ENCODE measurements at places on chromosomes 13 and 19.

- DNase-seq, result no peak
Measured at GRCh38 chr19:24099829-24100228, 12.8 kb downstream of the ZNF254 start.

DNA sequence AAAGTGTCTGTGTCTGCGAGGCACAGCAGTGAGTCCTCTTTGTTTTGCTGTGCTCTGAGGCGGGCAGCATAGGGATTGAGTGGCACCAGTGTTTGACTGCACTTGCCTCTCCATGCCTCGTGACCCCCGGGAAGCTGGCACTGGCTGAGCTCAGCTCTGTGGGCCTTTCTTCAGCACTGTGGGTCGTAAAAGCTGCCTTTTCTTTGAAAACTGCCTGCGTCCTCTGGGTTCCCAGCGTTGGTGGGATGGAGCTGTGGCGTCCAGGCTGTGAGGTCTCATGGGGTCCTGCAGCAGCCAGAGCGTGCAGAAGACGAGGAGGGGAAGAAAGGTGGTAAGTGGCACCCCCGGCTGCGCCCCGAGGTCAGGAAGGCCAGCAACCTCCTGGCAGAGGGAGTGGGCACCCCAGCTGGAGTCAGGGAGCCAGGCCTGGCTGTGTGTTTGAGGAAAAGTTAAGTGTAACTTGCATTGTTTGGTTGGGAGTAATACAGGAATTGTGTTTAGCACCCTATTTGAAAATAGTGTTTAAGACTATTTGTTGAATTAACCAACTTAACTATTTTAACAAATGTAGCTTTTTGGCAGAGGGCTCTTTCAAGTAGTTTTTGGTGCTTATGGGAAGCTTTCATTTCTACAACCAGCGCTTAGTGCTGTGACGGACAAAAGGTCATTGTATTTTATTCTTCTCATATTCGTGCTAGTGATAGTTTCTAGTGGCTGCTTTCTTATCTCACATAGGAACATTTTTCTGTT, 79.3 kb upstream of the TEX29 start:
- DNase-seq, result no peak

- DNase-seq, result peak; percentile 26
Measured at GRCh38 chr13:27151798-27152599, 19.6 kb downstream of the USP12 start.

DNA sequence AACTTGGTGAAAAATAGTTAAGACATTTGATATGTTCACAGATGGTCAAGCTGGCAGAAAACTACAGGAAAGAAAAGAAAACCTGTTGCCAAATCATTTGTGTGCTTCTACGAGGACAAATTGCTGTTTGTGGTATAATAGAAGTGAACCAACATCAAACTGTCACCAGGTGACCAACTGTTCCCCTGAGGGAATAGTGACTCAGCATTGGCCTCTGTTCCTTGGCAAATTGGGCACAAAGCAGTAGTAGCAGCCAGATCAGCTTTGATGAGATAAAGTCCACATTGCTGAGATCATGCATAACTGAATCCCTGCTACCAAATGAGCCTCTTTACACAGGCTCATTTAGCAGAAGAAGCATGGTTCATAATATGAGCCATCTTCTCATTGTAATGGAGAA, 103.5 kb downstream of the POSTN start:
- DNase-seq, result no peak

GRCh38 chr13:50450279-50450678, 393.2 kb downstream of the DLEU7 start:
- no peak for DNase-seq

DNA sequence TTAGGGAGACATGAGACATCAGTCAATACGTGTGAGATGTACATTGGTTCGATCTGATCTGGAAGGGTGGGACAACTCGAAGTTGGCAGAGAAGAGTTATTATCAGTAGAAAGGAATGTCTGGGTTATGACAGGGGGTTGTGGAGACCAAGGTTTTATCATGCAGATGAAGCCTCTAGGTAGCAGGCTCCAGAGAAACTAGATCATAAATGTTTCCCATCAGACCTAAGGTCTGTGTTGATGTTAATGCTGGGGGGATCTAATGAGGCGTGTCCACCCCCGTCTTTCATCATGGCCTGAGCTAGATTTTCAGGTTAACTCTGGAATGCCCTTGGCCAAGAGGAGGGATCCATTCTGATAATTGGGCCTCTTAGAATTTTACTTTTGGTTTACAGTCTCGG, 187.0 kb upstream of the KL start:
- no peak for DNase-seq

GRCh38 chr19:35528218-35529038, at the start of gene SBSN:
TSS of gene SBSN (minus strand) at chr19:35528311. CDS start at chr19:35528281, 30 bp downstream.
- DNase-seq, result no peak

DNA sequence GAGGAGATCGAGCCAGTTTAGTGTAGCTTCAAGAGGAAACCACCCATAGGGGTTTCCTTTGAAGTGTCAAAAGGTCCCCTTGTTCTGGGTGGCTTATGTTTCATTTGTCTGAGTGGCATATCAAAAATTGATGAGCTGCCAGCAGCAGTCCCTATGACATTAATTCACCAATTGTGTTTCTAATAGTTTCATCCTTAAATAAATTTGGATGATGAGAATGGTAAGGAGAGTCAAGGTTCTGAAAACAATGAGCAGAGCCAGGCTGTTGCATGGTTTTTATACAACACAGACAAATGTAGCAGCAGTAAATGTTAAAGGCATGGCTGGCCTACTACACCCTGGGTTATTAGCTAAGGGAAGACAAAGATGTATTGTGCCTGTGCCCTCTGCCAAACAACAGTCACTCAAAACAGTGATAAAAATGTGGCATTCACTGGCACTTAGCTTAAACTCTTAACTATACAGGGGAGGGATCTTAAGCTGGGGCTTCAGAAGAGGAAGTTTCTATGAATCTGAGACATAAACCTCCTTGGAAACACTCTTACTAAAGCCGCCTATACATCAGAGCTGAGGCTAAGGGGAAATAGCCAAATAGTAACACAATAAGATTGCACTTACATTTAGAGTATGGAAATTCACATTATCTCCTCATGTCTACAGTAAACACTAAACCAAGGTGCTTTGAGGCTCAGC, 200.5 kb downstream of the POU4F1 start:
- DNase-seq, result no peak

- DNase-seq, result no peak
Measured at GRCh38 chr13:44110091-44110621, 230.5 kb downstream of the LACC1 start.

DNA sequence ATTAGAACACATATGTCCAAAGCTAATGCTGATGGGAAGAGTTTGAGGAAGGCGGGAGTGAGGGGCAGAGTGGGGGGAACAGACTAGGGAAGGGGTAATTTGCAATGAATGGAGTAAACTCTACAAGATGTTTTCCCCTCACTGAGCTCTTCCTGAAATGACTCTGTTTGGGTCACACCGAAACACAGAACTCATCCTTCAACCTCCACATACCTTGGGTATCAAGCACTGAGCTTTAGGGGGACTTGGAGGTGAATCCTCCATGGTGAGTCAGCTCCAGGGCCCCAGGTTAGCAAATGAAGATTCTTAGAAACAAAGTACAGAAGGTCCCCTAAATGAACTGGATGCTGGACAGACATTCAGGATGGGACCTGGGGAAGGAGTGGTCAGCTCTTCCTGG, 1.3 kb upstream of the SIGLEC10 start:
- DNase-seq, result no peak

GRCh38 chr19:48646001-48646721, at the start of gene CA11:
TSS of gene CA11 (minus strand) at chr19:48646187. CDS start at chr19:48645632, 555 bp downstream.
- DNase-seq, result peak; percentile 92

GRCh38 chr13:101490406-101491015, 38.0 kb downstream of the ITGBL1 start:
- DNase-seq, result no peak

DNA sequence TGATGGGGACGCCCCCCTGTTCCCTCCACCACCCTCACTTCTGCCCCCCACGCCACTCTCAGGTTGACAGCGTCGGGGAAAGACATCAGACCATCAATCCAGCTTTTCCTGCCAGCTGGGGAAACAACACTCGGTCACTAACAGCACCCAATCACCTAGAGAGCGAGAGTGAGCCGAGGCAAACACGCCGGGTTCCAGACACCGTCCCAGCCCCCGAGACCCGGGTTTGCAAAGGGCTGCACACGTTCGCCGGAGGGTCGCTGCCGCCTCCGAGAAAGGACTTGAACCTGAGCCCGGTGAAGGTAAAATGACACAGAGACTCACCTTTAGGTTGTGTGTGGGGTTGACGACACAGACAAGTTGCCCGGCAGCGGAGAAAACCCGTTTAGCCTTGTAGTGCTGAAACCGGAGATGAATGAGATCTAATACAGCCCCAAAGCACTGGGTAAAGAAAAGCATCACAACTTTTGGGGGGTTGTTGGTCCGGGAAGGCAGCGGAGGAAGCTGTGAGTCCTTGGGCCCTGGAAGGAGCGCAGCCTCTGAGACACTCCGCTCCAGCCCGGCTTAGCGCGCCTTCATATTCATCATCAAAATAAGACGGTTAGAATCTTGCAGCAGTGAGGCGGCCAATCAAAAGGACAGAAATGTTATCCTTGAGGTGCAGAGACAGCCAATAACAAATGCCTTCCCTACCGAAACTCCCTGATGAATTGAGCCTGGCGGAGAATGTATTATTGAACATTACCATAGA, at the start of gene SIAH3:
Gene SIAH3 (minus strand): TSS at position 583 of the 751 bp plus-strand sequence. CDS start 124 bp downstream, at position 459.
- peak; percentile 19 for DNase-seq

DNA sequence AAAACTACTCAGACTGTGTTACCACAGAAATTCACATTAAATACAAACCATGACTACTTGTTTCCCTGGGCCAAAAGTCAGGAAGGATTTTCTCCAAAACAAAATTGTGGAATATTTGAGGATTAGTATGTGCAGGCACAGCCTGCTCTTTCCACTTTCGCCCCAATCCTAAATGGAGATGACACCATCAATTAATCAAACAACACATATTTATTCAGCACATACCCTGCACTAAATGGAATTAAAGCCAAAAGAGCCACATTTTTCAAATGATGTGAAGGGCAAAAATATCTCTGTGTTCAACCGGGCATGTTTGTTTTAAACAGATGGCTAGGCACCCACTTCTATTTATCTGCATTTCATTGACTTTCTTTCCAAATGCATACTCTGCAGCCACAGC, 523.1 kb downstream of the DCT start:
- DNase-seq, result no peak

GRCh38 chr19:46944123-46944748, 75.4 kb upstream of the NPAS1 start:
- no peak for DNase-seq

DNA sequence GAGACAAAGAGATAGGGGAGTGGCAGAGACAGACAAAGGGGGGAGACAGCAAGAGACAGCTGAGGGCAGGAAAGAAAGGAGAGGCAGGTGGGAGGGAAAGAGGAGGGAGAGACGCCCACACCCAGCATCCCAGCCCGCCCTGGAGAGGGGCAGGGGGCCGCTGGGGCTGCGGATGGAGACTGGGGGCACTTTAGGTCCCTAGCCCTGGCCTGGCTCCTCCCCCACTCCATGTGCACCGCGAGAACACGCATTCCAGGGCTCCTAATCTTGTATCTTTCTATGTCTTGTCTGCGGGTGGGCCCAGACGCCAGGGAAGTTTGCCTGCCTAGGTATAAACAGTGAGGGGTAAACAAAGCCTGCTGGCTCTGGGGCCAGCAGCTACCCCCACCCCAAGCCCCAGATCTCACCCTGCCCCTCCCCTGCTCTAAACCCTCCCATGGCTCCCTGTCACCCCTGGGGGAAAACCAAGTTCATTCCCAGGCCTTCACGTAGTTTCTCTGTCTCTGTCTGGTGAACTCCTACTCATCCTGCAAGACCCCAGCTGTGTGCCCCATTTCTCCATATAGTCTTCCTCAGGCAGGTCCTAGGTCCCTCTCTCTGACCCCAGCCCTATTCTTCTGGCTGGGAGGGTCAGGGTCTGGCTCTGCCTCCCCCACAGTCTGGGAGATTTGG, 5.7 kb downstream of the TLE5 start:
- no peak for DNase-seq

DNA sequence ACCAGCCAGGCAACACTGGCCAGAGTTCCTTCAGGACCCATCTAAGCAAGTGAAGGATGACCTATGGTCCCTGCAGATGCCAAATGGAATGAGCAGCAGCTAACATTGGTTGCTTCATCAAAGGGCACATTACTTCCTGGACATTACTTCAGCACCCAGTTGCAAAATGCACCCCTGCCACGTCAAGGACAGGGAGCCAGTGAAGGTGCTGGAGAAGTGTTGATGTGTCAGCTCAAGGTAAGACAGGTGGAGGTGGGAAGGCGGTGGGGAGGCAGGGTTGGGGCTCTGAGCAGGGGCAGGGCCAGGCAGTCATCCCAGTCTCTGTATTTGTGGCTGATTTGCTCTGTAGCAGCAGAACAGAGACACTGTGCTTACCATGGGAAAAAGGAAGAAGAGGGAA, 14.6 kb downstream of the CSNK1A1L start:
- no peak for DNase-seq

- no peak for DNase-seq
Measured at GRCh38 chr13:95426631-95427030, 125.4 kb upstream of the ABCC4 start.

DNA sequence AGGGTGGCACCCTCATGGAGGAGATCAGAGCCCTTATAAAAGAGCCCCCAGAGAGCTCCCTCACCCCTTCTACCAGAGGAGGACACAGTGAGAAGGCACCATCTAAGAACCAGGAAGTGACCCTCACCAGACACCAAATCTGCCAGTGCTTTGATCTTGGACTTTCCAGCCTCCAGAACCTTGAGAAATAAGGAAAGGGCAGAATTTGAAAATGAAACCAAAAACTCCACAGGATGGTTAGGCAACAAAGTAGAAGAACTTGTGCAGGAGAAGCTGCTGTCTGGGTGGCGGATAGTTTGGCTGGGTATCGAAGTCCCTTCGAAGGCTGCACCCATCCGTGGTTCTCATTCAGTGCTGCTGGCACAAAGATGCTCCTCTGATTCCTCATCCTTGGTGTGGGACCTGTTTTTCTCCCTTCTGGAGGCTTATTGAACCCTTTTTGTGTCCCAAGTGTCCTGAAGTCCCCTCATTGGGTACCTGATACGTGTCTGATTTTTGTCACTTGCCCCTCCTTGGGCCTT, 130.8 kb downstream of the KDM4B start:
- DNase-seq, result no peak

DNA sequence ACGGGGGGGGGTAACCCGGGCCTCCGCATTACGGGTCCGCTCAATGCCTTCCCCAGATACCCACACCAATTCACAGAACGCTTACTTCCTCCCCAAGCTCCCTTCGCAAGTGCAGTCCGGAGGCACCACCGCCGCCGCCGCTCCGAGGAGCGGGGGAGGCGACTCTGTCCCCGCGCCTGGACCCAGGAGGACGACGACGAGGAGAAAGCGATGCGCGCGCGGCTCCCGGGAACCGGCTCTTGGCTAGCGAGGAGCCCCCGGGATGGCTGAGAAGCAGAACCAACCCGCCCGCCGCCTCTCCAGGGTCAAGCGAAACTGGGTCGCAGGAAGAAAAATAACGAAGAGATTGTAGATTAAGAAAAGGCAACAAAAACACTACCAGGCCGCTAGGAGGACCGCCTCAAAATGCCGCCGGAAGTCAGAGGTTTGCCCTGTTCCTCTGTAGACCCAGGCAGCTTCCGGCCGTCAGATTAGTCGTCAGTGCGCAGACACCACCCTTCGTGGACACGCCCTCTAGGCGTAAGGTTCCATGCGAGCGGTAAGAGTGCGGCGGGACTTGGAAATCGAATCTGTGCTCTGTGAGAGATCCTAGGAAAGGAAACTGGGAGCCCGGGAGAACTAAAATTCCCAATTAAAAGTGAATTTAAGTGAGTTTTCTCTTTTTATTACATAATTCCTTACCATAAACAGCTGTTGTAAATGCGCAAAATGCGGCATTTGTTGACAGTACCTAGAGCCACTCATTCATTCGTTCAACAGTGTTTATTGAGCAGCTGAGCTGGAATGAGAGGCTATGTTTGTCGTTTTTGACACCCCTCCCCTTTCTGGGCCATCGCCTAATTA, at the start of gene ZC3H13:
Gene ZC3H13 (minus strand): TSS at position 428 of the 843 bp plus-strand sequence. CDS start 7,239 bp downstream, outside the sequence.
- peak; percentile 99 for DNase-seq
